ENCODE measurements at places on chromosomes 2 and 18.

DNA sequence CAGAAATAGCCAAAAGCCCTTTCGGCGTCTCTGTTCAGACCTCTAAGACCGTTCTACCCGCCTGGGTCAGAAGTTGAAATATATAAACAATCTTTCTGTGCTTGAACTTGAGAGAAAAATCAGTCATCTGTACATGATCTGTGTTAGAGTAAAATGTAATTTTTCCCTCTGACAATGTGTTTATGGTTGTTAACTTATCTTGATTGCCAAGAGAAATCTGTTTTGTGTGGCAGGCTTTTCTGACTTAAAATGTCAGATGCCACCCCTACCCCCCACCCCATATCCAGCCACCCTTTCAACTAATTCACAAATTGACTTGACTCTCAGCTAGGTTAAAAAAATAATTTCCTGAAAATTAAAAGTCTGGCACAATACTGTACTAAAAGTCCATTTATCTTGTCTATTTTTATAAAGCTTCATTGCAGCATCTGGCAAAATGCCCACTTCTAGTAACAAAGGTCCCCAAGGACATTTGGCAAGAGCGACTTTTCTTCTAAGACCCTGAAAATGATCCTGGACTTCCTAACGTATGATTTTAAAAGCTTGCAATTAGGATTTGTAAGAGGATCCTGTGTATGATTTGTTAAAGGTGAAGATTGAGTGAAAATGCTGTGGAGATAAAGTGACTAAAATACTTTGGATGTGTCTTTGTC, 304.2 kb downstream of the EPHA4 start:
- no peak for DNase-seq

DNA sequence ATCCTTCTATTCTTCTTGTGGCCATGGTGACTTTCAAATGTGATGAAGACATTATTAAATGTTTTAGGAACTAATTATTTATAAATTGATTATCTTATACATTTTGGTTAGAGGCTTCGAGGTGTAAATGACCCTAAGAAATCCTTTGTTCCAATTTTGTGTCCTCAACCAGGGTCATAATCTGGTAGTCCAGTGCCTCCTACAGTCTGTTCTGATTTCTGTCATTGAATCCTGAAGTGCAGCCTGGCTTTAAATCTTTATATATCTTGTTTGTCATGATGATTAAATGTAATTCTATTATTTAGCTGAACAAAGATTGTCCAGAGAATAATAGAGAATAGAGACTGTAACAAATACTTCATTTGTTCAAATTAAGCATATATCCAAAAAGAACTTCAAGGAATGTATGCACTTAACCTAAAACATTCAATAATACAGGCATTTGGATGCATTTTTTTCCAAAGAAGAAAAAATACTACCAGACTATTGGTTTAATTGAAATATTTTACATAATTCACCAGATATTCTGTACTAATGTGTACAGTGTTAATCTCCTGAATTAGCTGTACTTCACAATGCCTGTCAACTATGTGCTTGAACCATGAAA, 89.8 kb downstream of the PRPF40A start:
- no peak for DNase-seq

DNA sequence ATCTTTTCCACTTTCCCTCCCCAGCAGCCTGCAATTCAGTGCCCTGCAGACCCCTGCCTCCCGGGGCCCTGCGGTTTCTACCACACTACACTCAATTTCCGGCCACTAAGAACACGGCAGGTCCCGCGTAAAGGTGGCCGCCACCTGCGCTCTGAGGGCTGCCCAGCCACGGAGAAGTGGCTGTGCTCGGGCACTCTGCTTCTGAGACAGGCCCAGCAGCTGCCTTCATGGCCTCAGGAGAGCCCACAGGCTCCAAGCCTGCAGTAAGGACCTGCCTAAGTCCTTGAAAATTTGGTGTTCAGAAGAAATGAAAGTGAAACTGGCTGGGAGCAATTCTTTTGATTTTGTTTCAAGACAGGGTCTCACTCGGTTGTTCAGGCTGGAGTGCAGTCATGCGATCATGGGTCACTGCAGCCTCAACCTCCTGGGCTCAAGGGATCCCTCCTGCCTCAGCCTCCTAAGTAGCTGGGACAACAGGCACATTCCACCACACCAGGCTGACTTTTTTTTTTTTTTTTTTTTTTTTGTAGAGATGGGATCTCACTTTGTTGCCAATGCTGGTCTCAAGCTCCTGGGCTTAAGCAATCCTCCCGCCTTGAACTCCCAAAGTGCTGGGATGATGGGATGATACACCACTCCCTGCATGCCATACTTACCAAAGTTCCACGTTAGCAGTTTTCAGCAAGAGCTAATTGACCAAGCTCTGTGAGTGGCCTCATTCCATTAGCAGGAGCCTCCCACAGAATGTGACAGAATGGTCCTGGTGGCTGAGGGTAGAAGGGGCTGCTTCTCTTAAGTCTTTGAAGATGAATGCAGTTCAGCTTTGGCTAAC, 14.6 kb upstream of the ALPP start:
- DNase-seq: no peak

DNA sequence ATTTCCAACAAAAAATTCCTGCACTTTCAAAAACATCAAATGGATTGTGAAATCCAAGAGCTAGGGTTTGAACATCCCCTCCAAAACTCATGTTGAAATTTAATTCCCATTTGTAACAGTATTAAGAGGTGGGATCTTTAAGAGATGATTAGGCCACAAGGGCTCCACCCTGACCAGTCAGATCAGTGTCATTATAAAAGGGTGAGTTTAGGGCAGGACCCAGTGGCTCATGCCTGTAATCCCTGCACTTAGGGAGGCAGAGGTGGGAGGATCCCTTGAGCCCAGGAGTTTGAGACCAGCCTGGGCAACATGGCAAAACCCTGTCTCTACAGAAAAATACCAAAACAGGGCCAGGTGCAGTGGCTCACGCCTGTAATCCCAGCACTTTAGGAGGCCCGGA, 8.9 kb downstream of the GTF3C2 start:
- no peak for DNase-seq

- no peak for DNase-seq
Measured at GRCh38 chr2:84841577-84841976, 39.3 kb downstream of the TRABD2A start.

GRCh38 chr2:31067259-31067658, 71.0 kb downstream of the GALNT14 start:
- no peak for DNase-seq

DNA sequence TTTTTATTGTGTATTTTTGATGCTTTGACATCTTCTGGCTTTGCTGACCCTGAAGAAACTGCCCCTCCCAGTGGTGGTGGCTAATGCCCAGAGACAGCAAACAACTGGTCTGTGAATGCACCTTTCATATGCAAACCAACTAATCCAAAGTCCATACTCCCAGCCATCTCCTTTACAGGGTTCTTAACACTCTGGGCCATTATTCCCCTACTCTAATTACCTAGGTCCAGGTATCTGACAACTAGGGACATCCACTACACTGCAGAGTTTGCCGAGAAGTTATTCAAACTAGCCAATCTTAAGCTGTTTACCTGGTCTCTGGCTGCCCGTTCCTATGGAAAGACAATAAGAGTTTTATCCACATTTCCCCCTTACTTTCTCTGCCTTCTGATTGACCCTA, 73.6 kb downstream of the FSHR start:
- DNase-seq: no peak

DNA sequence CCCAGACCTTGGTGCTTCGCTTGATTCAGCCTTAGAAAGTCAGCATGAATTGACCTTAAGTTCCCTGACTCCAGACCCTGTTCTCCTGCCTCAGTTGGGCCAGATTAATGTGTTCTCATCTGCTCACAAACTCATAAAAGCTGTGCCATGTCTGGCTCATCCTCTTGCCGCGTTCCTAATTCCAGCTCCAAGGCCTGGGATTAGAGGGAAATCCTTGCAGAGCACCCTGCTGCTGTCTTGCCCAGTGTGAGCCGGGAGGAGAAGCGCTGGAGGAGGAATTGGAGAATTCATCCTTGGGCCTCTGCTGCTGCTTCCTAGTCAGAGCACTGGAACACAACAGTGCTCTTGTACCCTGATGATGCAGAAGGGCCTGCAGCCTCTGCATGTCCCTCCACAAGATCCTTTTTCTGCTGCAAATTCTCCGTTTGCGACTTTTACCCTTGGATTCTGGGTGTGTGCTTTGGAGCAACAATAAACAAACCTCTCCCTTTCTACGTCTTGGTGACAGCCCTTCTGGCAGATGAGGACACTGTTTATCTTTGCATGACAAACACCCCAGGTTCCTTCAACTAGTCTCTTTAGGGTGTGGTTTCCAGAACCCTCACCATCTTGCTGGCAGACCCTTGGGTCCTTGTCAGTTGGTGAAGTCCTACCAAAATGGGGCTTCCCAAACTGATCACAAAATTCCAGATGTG, 46.9 kb upstream of the CNGA3 start:
- DNase-seq: no peak

DNA sequence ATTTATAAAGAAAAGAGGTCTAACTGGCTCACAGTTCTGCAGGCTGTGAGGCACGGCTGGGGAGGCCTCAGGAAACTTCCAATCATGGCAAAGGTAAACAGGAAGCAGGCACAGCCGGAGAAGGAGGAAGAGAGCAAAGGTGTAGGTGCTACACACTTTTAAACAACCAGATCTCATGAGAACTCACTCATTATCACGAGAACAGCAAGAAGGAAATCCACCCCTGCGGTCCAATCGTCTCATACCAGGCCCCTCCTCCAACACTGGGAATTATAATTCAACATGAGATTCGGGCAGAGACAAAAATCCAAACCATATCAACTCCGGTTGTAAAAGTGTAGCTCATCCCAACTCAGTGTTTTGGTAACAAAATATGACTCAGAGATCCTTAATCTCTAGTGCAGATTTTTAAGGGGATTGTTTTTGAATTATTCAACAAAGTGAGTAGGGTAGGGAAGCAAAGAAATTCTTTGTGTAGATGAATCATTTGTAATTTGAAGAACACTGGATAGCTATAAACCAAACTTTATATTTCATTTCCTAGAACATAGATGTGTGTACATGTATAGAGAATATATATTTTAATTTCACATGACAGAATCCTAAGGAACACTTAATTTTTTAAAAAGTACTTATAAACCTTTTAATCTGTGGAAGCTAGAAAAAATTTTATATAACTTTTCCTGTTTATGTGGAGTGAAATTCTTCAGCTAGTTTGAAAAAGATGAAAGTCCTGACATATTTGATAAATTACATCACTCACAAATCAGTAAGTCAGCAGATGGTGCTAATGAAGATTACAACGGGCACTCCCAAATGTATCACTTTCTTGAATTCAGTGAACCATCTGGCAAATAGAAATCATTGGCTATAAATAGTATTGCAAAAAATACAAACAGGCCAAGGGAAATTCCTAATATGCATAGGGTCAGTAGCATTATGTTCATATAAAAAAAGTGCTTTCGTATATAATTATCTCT, 130.1 kb downstream of the OLA1 start:
- no peak for DNase-seq

DNA sequence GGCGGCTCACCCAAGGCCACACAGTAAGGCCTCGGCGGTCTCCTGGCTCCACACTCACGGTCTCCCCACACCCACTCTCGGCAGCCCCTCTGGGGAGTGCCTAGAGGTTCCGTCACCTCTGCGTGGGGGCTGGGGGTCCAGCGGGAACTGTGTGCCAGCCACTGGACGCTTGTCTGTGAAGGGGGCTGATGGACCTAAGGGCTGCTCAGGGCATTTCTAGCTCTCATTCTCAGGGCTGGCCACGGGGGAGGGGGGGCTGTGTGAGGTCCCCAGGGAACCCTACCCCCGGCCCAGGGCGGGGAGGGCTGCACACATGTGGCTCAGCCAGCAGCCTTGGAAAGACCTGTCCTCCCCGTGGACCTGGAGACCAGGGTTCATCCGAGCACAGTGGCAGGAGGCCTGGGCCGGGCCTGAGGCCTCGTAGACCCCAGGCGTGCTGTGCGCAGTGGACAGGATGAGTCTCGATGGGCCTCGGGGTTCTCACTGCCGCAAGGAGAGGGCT, 27.1 kb upstream of the ODC1 start:
- DNase-seq: no peak

- DNase-seq: no peak
Measured at GRCh38 chr2:124254621-124255020, 229.5 kb downstream of the CNTNAP5 start.

GRCh38 chr2:166331468-166331867, 44.3 kb downstream of the SCN9A start:
- no peak for DNase-seq

DNA sequence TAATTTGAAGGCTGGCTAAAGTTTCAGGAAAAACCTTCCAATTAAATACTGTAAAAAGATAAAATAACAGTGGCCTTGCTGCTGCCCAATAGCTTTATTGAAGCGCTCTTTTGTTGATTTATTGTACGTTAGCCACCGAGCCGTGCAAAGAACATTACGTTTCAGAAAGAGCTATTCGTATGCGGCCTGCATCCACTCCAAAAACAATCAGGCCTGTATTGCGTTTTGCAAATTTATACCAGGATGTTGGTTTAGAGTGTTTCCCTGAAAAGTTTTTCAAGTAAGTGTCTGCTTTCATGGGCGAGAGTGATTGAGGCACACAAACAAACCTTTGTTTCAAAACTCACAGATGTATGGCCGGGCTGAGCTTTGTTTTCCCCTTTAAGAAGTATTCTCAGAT, 257.2 kb upstream of the SALL3 start:
- no peak for DNase-seq

DNA sequence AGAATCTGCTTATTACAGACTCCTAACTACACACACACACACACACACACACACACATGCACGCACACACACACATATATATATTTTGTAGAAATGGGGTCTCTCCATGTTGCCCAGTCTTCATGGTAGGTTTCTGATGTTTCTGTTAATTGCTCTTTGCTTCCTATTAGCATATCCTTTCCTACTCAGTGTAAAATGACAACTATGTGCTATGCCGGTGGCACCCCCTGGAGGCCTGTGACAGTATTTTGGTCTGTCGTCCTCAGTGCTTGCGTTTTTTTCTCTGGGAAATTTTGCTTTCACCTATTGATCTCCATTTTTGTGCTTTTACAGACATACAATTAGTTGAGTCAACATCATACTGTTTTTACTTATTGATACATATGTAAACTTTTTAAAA, 322.1 kb downstream of the LRRTM1 start:
- DNase-seq: no peak

- no peak for DNase-seq
Measured at GRCh38 chr18:36128530-36128870, 640 bp downstream of the SLC39A6 start.

DNA sequence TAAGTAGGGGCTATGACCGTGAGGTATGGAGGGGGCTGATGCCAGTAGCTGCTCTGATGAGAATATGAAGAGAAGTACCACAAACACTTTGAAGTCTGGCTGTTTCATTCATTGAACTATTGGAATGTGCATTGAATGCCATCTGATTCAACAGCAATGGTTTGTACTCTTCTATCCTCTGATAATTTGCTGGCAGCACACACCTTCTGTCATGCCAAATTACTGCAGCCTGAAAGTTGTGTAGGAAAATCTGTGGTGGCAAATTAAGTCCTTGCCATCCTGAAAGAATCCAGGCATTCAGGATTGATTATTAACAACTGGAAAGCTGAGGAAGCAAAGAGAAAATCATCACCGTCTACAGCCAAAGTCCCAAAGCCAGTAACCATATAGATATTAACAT, 711.2 kb downstream of the NRXN1 start:
- DNase-seq: no peak

GRCh38 chr2:317501-318424, 29.9 kb upstream of the ALKAL2 start:
- no peak for DNase-seq

GRCh38 chr2:218030409-218031195, 27.8 kb upstream of the TNS1 start:
- no peak for DNase-seq

- DNase-seq: no peak
Measured at GRCh38 chr2:223328578-223328977, 273.6 kb downstream of the SCG2 start.

- DNase-seq: no peak
Measured at GRCh38 chr18:73352546-73352945, 484.8 kb upstream of the NETO1 start.

GRCh38 chr18:26696786-26697185, 148.4 kb upstream of the KCTD1 start:
- DNase-seq: no peak
